NCI-H2029 treated with DMSO at 0.1 percent for 48 hours (cell line): ENCODE measurements at places on chromosomes 12 and 14.

- DNase-seq, result no peak
Observed at GRCh38 chr12:17016116-17016864, 410.3 kb upstream of the LMO3 start.

GRCh38 chr14:69696633-69697557, 70.0 kb upstream of the SRSF5 start:
- DNase-seq, result no peak

GRCh38 chr14:55973911-55974630, 144.1 kb upstream of the PELI2 start:
- no peak for DNase-seq

DNA sequence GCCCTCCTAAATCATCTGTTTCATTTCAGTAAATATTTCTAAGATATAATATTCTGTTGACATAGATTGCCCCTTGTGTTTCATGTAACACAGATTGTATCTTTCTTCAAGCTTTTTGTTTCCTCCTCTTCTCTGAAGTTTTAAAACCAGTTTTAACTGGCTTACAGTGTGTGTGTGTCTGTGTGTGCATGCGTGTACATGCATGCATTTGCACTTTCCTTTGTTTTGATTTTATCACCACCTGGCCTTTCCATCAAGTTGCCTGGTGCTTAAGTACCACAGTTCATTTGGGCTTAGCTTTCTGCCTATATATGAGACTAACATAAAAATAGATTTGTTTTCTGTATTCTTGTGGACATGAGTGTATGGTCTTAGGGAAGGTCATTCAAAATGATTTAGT, 31.9 kb downstream of the ETNK1 start:
- DNase-seq, result no peak

DNA sequence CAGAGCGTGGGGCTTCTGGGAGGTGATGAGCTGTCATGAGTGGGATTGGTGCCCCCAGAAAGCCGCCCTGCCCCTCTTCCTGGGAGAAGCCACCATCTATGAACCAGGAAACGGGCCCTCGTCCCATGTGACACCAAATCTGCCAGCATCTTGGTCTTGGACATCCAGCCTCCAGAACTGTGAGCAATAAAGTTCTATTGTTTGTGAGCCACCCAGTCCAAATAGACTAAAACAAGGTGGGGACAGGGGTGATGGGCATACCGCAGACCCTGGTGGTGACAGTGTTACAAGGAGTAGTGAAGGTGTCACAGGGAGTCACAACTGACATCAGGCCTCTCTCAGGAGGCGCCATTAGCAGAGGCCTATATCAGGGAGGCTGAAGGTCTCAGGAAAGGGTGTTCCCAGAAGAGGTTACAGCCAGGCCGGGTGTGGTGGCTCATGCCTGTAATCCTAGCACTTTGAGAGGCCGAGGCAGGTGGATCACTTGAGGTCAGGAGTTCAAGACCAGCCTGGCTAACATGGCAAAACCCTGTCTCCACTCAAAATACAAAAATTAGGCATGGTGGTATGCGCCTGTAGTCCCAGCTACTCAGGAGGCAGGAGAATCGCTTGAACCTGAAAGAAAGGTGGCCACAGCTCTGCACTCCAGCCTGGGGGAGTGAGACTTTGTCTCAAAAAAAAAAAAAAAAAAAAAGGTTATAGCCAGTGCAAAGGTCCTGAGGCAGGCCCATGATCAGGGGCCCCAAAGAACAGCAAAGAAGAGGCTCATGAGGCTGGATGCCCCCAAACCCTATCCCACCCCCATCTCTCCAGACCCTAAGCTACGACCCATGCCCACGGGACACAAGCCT, 53.0 kb downstream of the NCOR2 start:
- no peak for DNase-seq

- no peak for DNase-seq
Observed at GRCh38 chr14:60573943-60574495, 65.1 kb downstream of the SIX6 start.

- DNase-seq, result no peak
Observed at GRCh38 chr14:100504372-100505078, 82.7 kb downstream of the BEGAIN start.
